CD4-positive, alpha-beta memory T cell (primary cell): ENCODE measurements at places on chromosomes 12 and 14.

DNA sequence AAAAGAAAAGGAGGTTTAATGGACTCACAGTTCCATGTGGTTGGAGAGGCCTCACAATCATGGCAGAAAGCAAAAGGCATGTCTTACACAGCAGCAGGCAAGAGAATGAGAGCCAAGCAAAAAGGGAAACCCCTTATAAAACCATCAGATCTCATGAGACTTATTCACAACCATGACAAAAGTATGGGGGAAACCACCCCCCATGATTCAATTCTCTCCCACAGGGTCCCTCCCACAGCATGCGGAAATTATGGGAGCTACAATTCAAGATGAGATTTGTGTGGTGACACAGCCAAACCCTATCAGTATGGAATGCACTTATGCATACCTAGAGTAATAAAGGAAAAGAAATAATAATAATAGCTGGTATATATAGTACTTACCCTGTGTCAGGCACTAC is 4.5 kb upstream of the GLIPR1 start:
- DNase-seq: no peak

GRCh38 chr14:26687301-26687837 is 89.5 kb upstream of the NOVA1 start:
- no peak for DNase-seq

GRCh38 chr12:91507754-91508153 is 325.1 kb upstream of the DCN start:
- no peak for DNase-seq

- DNase-seq: no peak
Observed at GRCh38 chr14:105124823-105125222, 43.8 kb downstream of the JAG2 start.

- DNase-seq: no peak
Observed at GRCh38 chr12:92898755-92899154, 30.3 kb downstream of the EEA1 start.

- no peak for DNase-seq
Observed at GRCh38 chr12:51695241-51696010, 104.4 kb downstream of the SCN8A start.

GRCh38 chr12:13390381-13390861 is 193.9 kb downstream of the EMP1 start:
- DNase-seq: no peak

- DNase-seq: peak; percentile 73
Observed at GRCh38 chr14:99246536-99247097, 25.4 kb downstream of the BCL11B start.

DNA sequence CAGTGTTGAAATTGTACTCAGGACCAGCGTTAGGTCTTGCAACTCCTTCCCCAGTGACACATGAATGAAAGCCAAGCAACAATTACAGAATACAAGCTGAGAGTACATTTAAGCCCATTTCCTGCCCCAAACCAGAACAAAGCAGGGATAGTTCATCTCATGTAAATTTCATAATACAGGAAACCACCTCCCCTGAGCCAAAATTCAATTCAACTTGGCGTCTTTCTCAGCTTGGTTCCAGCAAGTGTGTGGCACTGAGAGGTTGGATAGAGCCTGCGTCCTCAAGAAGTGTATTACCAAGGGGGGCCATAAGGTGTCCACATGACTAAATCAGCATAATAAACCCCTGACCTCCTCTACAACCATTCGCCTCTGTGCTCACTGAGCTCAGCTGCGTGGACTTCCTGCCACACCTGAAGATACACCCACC is 278.9 kb upstream of the CRY1 start:
- DNase-seq: peak; percentile 65

DNA sequence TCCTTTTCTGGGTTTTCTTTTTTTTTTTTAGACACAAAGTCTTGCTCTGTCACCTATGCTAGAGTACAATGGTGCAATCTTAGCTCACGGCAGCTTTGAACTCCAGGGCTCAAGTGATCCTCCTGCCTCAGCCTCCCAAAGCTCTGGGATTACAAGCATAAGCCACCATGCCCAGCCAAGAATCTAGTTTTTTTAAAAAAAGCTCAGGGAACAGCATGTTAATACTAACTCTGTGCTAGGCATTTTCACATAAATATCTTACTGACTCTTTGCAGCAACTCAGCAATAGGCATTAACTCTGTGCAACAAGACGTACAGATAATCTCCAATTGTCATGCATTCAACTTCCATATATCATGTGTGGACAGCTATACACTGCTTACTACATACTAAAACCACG is 97.4 kb downstream of the LLPH start:
- DNase-seq: no peak

DNA sequence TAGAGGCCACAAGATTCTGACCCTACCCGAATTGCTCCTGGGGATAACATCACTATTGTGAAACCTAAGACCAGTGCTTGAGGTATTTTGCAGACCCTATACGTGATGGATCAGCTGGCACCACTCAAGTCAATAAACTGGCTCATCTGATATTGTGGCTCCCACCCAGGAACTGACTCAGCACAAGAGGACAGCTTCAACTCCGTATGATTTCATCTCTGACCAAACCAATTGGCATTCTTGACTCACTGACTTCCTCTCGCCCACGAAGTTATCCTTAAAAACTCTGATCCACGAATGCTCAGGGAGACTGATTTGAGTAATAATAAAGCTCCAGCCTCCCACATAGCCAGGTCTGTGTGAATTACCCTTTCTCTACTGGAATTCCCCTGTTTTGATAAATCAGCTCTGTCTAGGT is 1036.1 kb upstream of the TMEM132C start:
- no peak for DNase-seq

DNA sequence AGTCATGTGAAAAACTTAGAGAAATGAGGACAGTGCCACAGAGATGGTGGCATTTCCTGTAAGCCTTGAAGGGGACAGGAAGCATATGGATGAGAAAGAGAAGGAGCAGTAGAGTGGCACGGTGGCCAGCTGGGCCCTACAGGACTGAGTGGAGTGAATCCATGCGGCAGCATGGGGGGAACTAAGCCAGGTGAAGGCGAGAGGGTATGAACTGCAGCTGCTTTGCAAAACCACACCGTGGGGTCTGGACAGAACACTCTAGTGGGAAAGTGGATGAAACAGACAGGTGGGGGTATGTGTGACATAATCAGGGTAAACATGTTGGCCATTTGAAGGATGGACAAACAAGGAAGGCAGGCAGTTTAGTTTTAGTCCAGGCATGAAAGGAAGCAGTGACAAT is 10.4 kb upstream of the SYCP3 start:
- DNase-seq: no peak
